ENCODE measurements at places on chromosomes 5 and 9.

GRCh38 chr9:122791872-122792669 is 3.3 kb downstream of the OR5C1 start:
- DNase-seq = no peak

- no peak for DNase-seq
Measured at GRCh38 chr9:126563556-126563955, 50.2 kb upstream of the LMX1B start.

DNA sequence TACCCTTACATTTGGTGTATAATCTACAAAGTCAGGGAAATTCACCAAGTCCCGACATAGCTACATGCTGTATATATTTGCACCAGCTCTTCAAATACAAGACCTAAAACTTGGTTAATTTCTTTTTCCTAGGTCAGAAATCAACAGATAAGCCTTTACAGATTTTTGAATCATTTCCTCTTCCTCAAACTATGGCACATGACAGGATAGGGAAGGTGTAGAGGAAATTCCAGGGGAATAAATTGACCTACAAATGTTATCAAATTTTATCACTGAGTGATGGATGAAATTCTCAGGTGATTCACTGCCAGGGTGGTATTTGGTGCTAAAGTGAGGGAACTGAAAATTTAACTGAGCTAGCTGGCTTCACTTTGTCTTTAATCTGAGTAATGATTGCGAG is 360.0 kb downstream of the BNC2 start:
- DNase-seq = no peak

DNA sequence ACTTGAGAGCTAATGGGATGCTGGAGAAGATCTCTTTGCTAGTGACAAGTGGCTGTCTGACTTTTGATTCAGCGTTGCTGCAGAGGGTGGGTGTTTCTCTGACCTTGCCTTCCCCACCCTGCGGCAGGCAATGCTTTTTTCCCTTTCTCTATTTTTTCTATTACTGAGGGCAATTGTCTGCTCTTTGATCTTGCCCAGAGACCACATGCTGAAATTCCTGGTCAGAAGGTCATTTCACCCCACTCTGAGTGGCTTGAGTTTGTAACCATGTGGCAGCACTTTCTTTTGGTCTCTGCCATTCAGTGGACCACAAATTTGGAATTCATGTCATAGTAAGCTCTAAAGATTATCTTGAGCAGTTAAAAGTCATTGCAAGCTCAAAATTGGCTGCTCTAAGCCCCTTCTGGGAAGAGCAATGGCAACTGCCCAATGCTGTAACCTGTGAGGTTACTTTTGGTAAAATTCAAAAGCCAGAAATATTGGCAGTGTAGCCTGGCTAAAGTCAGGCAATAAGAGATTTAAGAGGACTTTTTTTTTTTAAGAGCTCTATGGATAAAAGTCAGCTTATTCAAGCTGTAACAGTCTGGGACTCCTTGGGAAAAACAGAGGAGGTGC is 30.4 kb upstream of the MTMR12 start:
- no peak for DNase-seq

DNA sequence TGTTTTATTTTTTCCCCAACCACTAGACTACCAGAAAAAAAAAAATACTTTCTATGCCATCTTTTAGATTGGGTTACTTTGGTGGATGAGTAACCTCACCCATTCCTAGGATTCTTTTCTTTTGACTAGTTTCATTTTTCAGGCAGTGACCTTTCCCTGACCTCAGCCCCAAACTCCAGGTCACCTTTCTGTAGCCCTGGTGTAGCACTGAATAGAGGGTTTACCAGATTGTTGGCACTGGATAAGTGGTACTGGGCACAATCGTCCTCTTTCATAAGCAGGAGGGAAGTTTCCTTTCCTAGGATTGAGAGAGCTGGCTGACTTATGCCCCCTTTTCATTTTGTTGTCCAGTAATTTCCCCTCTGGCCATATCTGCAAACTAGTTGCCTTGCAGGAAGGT is 169.4 kb upstream of the TMEM161B start:
- DNase-seq = no peak

GRCh38 chr9:126942399-126942798 is 27.8 kb downstream of the RALGPS1 start:
- DNase-seq = no peak

Data from NCI-H2081 (cell line).